ENCODE measurements at places on chromosomes 1 and 21.

DNA sequence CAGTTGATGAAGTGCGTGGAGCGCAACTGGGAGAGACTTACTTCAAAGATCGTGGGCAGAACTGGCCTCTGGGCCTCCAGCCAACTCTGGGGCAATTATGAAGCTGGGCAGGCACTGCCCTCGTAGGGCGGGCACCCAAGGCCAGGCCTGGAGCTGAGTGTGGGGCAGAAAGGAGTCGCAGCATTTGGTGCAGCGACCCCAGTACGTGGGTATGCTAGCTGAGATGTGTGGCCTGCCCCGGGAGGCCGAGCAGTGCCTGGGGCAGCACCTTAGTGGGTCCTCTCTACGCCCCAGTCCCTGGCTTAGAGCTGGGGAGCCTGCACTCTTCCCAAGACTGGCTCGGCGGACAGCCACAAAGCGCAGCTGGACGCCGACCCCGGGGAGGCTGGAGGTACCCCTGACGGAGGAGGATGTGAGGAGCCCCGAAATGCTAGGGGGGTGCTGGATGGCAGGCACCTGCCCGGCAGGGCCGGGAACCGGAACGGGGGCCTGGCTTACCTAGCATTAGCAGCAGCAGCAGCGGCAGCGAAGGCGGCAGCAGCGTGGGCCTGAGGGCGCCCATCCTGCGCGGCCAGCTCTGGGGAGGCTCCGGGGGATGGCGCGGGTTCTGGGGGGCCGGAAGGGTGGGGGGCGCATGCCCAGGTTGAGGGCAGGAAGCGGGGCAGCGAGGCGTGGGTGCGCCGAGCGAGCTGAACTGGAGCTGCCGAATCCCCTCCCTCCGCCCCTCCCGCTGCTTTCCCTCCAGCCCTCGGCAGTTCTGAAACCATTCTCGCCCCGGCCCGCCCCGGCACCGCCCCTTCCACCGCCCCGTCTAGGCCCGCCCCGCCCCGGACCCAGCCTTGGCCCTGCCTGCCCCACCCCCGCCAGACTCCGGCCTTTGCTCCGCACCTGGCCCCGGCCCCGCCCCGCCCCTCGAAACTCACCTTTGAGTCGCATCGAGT is at the start of gene IGSF8:
Gene IGSF8 (minus strand): TSS at position 709 of the 941 bp plus-strand sequence. CDS start 147 bp downstream, at position 562.
- peak; percentile 96 for DNase-seq

DNA sequence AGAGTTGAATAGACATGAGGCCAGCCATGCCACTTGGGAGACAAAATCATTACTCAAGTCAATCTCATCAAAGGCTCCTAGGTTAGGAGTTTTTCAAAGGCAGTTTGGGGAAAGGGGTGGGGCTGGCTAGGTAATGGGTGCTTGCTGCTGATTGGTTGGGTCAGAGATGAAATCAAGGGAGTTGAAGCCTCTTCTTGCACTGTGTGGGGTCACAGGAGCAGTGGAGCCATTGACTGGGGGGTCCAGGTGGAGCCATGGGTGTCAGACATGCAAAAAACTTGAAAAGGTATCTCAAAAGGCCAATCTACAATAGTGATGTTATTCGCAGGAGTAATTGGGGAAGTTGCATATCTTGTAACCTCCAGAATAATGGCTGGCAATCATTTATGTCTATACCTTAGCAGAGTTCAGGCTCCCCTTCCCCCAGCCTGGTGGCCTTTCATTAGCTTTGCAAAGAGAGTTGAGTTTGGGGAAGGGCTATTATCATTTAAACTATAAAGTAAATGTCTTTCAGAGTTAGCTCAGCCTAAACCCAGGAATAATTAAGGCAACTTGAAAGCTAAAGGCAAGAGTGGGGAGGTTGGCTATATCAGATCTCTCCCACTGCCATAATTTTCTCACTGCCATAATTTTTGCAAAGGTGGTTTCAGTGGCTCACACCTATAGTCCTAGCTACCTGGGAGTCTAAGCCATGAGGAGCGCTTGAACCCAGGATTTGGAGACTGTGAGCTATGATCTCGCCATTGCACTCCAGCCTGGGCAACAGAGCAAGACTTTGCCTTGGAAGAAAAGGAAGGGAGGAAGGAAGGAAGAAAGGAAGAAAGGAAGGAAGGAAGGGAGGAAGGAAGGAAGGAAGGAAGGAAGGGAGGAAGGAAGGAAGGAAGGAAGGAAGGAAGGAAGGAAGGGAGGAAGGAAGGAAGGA is 7.8 kb upstream of the PINK1 start:
- no peak for DNase-seq

DNA sequence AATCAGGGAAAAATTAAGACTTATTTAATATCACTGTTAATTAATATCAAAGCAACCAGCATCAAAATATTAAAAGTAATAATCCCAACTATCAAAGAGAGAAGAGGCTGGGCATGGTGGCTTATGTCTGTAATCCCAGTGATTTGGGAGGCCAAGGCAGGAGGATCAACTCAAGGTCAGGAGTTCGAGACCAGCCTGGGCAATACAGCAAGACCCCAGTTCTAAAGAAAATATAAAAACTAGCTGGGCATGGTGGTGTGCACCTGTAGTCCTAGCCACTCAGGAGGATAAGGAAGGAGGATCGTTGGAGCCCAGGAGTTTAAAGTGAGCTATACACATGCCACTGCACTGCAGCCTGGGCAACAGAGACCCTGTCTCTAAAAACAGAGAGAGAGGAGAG is 43.2 kb downstream of the AHCTF1 start:
- no peak for DNase-seq

DNA sequence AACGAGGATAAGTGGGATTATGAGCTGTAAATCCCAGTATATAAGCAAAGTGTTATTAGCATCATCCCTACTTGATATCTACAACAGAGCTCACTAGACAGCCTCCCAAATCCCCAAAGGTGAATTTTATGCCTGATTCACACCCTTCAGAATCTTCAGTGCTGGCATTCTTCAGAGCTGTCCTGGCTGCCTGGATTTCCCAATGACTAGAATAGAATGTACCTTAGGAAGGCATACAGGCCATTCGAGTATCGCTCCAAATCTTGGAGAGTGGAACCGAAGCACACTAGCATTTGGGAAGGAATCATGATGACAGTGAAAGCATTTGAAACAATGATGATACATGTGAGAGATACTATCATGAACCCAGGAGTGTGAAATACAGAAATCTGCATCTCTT is 22.3 kb downstream of the ZBTB40 start:
- DNase-seq = no peak

GRCh38 chr1:217091561-217091960 is 368.3 kb upstream of the ESRRG start:
- DNase-seq = no peak

GRCh38 chr1:180278194-180278515 is 48.1 kb downstream of the LHX4 start:
- DNase-seq = no peak

GRCh38 chr21:44872649-44873355 is 688 bp downstream of the PTTG1IP start:
- peak; percentile 30 for DNase-seq

DNA sequence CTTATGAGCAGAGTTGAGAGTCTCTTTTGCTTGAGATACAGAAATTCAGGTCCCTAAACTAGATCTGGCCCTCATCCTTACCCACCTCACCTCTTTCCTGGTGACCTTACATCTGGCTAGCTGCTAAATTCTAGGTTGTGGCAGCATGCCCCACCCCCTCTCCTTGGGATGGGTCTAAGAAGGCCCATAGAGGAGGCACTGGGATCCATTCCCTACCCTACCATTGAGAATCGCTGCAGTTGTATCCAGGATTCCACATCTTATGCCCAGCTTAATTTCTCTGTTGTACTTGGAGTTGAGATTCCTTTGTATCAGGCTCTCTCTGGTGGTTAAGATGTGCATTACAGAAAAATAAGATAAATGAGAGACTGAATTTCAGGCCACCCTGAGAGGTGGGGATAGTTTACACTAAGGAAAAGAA is 9.5 kb upstream of the TMEM39B start:
- DNase-seq = peak; percentile 25

DNA sequence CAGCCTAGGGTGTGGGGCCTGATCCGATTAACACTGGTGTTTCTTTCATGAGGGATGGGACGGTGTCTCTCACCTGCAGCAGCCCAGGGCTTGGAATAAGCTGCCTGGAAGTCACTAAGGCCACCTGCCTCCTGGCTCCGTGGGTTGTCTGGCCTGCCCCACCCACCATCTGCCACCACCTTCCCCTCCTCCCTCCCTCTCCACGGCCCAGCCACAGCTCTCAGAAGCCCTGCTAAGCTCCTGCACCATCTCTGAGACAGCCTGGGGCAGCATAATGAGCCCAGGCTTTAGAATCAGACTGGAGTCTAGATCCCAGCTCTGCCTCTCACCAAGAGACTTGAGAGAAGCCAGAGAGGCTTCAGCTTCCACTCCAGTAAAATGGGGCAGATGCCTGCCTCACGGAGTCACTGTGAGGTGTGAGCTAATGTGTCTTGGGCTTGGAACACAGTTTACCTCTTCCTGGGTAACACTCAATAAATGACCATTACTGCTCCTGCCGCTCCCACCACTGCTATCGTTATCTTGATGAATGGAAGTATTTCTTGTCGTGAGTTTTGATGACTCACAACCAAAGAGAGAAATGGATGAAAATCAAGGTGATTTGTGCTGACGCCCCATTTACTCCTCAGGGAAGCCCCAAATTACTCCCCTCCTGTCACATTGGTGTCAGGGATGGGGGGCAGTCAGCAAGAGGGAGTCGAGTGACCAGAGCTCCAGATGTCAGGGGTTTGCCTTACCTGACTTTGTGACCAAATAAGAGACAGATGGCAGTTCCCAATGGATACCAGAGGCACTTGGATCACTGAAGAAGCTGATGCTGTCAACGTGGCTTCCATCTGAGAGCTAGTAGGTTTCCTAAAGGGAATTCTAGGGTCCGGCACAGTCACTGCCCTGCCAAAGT is 23.5 kb upstream of the C1QA start:
- DNase-seq = no peak

- DNase-seq = no peak
Observed at GRCh38 chr1:201450721-201451291, 18.2 kb downstream of the PHLDA3 start.

DNA sequence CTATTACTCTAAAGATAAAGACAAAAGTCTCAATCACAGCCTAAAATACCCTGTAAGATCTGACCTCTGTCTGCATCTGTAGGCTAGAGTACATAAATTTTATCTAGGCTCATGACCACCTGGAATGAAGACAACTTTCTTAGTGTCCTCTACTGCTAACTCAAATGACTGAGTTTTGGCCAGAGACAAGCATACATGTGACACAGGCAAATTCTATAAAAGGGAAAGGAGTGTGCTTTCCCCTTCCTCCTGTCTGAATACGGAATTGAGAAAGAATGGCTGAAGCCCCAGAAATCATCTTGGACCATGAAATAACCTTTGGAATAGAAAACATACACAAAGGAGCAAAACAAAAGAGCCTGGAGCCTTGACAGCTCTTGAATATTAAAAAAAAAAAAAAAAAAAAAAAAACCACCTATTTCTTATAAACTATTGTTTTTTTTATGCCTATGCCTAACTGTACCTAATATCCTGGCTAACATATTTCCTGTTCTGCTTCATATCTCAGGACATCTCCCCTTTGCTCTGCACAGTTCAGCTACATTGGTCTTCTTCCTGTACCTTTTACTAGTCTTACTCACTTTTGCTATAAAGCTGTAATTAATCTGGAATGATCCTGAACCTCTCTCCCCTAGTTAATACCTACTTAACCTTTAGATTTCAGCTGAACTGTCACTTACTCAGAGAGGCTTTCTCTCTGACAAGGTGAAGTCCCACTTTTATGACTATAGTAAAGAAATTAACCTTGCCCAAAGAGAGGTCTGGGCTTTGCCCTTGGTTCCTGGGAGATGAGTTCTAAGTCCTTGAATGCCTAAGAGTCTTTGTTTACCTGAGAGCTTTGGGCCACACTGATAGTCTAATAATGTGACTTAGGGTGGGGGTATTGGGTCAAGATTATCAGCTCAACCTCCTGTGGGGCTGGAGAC is 16.1 kb downstream of the UCHL5 start:
- DNase-seq = no peak

DNA sequence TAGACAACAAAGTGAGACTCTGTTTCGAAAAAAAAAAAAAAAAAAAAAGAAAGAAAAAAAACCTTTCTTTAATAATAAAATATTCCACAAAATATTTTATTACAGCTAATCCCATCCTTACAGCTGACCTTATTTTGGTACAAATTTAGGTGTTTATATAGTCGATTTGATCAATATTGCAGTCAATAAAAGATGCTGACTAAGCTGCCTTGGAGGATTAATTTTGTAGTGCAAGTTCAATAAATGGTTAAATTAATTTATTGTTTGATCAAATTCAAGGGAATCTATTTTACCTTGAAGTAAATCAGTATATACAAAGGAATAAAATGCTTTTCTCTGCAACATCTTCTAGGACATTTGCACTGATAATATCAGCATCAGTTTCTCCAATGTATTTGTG is 1764.3 kb downstream of the NCAM2 start:
- no peak for DNase-seq

DNA sequence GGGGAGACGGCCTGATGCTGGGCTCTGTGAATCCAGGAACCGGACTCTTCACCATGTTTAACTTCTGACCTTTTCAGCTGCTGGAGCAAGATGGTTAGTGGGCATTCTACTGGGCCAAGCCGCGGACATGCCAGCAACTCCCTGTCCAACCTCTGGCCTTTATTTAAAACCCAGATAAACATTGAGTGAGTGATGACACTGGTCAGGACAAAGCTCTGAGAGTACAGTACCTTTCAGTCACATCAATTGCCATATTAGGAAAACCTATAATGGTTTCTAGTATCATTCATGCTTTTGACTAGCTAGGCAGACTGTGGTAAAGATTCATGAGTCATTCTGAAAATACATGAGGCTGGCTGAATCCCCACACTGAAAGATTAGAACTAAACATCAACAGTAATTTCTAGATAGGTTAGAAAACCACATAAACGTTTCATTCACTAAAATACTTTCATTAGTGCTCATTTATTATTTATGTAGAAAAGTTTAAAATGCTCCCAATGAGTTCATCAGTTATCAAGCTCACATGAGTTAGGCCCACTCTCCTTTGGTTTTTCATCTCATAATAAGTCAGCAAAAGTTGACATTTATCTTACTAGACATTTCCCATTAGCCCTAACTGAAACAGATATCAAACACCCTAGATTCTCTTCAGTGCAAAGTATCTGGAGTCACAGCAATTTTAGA is 7.1 kb upstream of the ACTA1 start:
- no peak for DNase-seq

DNA sequence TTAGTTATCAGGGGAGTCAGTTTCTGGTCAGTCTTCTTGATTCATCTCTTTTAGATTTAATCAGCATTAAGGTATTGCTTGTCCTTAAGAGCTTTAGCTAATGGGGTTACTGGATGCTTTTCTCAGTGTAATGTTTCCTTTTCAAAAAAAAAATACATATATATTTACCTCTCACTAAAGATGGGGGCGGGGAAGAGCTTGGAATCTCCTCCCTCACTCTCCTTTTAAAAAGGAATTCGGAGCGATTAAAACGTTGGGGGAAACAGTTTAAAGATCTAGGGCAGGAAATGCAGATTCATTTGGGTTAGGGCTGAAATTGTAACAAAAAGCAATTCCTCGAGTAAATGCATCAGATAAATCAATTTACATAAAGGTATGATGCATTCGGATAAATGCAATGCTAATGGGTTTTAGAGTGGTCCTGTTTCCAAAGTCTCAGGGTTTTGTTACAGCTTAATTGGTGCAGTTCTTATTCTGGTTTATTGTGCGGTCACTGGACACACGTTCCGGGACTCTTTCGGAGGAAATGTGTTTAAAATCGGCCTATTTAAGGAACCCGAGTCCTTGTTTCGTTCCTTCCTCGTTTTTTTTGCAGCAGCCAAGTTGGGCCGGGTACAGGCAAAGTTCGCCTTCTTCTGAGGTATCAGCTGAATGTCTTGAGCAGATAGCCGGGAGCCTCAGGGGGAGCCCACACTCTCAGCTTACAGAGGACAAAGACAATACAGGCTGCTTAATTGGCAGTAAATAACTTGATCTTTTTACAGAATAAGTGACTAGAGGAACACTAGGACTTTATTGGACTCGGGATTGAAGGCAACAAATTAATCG is 1.6 kb downstream of the LMO4 start:
- DNase-seq = peak; percentile 8

All from CD8-positive, alpha-beta memory T cell (primary cell).